ENCODE measurements at places on chromosomes 5 and 9.

DNA sequence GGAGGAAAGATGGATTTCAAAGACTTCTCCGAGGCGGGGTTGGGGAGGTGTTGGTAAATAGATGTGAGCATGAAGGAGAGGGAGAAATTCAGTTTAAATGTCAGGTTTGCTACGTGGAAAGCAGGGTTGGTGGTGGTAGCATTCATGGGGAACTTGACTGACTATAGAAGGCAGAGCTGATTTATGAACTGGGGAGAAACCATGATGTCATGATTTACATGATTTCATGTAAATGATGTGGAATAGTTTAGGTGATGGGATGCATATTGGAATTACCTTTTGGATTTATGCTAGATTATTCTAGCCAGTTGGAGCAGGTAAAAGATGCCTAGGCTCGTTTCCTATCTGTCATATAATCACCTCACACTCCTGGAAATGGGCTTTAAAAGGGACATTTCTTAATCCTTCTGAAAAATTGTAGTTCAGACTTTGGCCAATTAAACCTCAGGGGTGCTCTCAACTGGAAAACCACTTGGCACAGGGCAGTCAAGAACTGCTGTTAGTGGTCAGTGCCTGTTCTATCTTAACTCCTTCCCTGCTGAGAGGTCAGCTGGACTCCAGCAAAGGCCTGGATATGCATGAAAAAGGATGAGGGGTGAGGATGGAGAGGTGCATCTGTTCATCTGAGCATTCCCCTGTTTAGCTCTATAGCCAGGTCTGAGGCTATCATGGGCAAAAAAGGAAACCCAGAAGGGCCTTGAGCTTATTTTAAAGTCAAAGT is 50.1 kb upstream of the BASP1 start:
- no peak for DNase-seq

DNA sequence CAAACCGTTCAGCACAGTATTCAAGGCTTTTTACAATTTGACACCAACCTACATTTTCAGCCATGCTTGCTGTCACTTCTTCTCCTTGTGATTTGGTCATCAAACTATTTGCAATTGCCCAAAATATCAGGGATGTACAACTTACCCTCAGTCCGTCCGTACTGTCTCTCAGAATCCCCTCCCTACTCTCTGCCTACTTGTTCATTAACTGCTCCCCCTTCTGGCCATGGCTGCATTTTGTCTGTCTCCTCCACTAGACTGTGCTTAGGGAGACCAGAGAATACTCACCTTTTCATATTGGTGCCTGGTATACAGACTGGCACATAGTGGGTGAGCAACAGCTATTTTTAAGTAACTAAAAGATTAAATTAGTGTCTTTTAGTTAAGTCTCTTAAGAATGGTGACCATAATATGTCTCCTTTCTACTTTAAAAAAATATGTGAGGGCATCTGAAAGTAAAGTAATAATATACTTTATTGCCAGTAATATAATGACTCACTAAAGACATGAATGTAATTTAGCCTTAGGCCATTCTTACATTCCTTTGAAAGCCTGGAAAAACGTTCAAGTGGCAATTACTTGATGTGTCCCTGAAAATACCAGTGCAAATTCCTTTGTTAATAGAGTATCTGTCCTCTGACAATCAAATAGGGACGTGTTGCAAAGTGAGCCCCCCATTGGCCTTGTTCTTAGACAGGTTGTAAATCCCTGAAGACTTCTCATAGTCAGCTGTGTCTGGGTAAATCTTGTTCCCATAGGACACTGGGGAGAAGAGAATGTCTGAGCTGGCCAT is 27.8 kb downstream of the PRLR start:
- no peak for DNase-seq

- no peak for DNase-seq
Measured at GRCh38 chr5:151340004-151340403, 7.4 kb downstream of the SLC36A2 start.

- no peak for DNase-seq
Measured at GRCh38 chr5:39190311-39191102, 28.9 kb downstream of the FYB1 start.

DNA sequence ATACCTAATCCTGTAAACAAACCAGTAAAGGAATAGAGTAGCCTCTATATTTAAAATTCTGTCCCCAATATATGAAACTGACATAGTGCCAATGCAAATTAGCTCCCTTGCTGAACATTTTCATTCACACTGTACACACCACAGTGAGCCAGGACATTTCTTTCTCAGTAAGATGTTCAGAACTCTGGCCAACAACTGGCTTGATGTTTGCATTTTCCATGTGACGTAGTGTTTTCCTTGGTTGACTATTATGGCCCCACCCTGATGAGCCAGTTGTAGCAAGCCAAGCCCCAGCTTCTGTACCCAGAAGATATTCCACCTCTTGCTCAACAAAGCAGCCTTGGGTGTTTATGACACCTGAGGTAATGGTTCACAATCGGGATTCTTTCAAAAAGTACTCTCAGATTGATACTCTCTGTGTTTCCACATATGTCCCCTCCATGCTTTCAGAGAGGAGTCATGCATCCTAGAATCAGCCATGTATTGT is 17.7 kb upstream of the ANXA1 start:
- DNase-seq = no peak

DNA sequence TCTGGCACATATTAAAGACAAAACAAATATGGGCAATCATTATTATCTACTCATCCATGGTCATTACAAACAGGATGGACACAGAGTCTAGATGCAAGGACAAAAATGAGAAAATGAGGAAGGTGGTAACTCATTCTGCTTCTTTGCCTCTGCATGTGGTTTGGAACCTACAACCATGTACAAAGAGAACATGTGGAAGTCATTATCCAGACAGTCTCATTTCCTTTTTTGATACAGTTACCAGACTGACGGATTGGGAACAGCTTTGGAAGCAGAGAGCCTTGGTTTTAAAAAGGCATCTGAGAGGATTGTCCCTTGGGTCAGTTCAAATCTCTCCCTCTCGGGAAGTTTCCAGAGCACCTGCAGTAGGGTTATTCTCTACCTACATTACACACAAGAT is 433.4 kb upstream of the TNC start:
- no peak for DNase-seq

- no peak for DNase-seq
Measured at GRCh38 chr9:36504156-36504555, 68.5 kb upstream of the MELK start.

- DNase-seq = no peak
Measured at GRCh38 chr5:81854915-81855314, 104.0 kb upstream of the SSBP2 start.

- no peak for DNase-seq
Measured at GRCh38 chr9:112032743-112033142, 136.1 kb downstream of the UGCG start.

- DNase-seq = no peak
Measured at GRCh38 chr9:116985596-116985995, 298.5 kb downstream of the TRIM32 start.

DNA sequence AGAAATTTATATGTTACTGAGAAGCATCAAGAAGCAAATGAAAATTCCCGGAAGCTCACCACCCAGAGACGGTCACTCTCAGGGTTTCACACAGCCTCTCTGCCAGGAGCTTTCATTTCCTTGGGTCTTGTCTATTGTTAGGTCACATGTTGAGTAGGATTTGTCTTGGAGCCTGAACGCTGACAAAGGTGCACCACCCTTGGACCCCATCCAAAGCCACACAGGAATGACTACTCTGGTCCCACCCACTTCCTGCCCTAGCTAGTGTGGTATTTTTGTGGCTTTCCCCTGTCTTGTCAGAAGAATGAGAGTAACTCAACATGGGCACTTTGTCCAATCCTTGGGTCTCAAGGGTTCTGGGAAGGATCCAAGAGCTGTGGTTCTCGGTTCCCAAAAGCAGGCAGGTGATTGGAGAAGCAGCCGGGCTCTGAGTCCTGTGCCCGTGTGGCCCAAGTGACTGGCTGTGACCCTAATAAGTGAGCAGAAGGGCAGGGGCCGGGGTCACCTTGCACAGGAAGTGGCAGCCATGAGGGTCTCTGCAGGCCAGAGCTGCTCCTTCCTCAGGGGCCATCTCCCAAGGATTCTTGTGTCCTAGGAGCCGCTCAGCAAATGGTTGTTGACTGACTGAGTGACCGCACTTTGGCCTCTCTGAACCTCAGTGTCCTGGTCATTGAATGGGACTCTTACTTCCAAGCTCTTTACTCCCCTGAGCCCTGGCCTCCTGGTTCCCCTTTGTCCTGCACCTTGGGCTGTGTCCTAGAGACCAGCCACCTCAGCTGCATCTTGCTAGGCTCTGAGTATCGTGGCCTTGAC is 6.9 kb downstream of the FGD3 start:
- peak; percentile 63 for DNase-seq

DNA sequence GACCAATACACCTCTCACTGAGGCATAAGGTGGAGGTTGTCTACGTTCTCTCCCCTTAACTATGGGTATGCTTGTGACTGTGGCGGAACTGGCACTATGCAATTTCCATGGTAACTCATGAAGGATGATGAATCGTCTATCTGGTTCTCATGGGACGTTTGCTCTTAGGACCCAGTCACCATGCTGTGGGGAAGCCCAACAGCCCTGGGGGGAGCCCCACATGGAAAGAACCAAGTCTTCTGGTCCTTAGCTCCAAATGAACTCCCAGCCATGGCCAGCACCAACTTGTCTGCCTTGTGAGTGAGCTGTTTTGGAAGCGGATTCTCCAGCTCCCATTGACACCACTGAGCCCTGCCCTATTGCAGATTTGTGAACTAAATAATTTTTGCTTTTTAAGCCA is 188.7 kb upstream of the S1PR3 start:
- DNase-seq = no peak

All from stimulated activated CD4-positive, alpha-beta T cell treated with anti-CD3 and anti-CD28 coated beads, Interleukin-1b, Interleukin-23, amount 100 ng/mL, for 1 hour (primary cell).